Stimulated activated CD8-positive, alpha-beta memory T cell treated with anti-CD3 and anti-CD28 coated beads, Interleukin-7, amount 100 ng/mL, for 1 hour (primary cell): ENCODE measurements at places on chromosomes 13 and 19.

- no peak for DNase-seq
Observed at GRCh38 chr19:3508771-3509535, 2.8 kb downstream of the FZR1 start.

- no peak for DNase-seq
Observed at GRCh38 chr13:109859898-109860297, 73.5 kb upstream of the IRS2 start.

GRCh38 chr19:30566681-30567420 is 194.7 kb downstream of the ZNF536 start:
- no peak for DNase-seq

DNA sequence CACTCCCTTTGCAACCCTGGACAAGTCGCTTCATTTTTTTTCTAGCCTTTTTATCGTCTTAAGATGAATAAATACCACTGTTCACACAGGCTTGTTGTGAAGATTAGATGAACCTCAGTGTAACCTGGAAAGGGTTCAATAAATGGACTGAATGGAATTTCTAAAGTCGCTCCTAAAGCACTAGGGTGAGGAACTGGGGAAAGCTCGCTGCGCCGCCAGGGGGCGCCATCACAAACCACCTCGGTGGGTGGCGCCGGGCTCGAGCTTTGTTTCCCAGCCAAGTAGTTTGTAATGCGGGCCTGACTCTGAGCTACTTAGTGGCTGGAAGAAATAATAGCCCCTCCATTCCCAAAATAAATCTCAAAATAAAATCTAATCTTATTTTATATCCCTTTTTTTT is 2.2 kb upstream of the CEACAM6 start:
- DNase-seq: peak; percentile 62

DNA sequence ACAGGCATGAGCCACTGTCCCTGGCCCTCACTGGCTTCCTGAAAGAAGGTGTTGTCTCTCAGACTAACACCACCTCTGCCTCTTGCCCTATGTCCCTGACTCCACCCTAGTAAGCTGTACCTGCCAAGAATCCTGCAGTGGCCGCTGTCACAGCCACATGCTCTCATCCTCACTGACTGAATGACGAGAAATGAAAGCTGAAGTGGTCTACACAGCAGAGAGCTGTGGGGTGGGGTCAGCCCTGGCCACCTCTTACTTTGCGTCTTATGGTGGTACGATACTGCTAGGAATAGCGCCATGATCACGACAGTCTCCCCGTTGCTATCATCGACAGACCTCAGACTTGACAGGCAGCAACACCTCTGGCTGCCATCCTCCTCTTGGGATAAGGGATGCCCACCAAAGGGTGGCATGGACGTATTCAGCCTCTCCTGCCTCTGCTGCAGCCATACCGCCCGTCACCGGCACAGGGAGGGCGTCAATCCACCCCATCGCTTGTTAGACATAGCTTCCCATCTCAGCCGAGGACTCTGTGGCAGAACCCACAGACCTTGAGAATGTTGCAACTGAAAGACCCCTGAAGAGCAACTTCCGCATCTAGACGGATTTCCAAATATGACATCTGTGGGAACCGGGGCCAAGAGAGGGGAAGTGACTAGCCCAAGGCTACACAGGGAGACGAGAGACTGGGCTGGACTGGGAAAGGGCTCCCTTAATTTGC is 809 bp downstream of the MYO1F start:
- no peak for DNase-seq

DNA sequence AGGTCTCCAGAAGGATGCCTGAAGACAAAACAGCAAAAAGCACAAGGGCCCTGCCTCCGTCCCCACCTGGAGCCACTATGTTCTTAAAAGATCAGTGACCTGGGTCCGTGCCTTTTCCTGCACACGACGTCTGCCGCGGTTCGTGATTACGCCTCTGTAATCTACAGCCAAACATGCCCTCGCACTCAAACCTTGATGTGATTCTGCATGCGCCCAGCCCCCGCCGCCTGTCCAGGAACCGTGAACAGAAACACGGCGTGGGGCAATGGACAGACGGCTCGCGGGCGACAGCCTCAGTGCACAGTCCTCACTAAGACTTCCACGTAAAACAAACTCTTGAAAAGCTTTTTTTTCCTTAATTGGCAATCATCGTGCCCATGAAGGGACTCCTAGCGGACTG is 15.5 kb downstream of the C13orf46 start:
- no peak for DNase-seq

DNA sequence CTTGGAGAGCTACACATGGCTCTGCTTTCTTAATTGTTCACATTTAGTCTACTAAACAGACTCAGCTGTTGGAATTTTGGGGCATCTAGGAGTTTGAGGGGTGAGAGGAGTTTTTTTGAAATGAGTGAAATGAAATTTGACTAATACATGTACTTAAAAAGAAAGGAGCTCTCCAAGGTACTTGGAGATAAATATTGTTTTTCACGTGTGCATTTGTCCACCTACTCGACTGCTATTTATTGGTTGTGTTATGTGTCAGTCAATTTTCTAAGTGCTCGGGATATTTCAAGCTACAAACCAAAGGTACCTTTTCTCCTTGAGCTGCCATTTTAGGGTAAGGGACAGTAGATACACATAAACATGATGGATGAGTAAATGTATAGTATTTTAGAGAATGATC is 697.0 kb downstream of the LIG4 start:
- DNase-seq: no peak

- DNase-seq: no peak
Observed at GRCh38 chr13:78228940-78229339, 310.3 kb upstream of the EDNRB start.

- no peak for DNase-seq
Observed at GRCh38 chr13:77800219-77800618, 102.7 kb downstream of the SLAIN1 start.

GRCh38 chr19:485583-486236 is 10.6 kb upstream of the MADCAM1 start:
- no peak for DNase-seq

DNA sequence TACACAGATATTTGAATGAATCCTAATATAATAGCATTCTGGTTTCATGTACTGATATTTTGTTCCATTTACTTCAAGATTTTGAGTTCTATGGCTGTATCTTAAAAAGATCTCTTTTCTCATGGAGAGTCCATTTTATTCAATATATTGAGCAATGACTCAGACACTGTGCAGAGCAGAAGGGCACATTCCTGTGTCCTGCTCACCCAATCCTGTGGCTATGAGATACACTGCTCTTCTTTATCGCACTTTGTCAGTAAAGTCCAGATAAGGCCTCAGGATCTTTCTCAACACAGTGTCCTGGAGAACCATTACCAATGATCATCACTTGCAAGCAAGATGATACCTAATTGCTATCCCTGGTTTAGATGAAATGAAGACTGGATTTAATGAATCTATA is 155.0 kb downstream of the CYSLTR2 start:
- no peak for DNase-seq

- no peak for DNase-seq
Observed at GRCh38 chr19:9178901-9179300, at the start of gene OR7D2. OR7D2 (plus strand) TSS chr19:9178979; CDS start chr19:9185782, 6,803 bp downstream.

GRCh38 chr13:99191900-99192399 is 8.7 kb upstream of the UBAC2 start:
- no peak for DNase-seq

- DNase-seq: no peak
Observed at GRCh38 chr19:38268539-38268938, 4.2 kb downstream of the SPINT2 start.

- DNase-seq: no peak
Observed at GRCh38 chr19:11421371-11422098, 2.4 kb upstream of the RGL3 start.

GRCh38 chr19:12913851-12914690 is 5.0 kb downstream of the SYCE2 start:
- DNase-seq: no peak

DNA sequence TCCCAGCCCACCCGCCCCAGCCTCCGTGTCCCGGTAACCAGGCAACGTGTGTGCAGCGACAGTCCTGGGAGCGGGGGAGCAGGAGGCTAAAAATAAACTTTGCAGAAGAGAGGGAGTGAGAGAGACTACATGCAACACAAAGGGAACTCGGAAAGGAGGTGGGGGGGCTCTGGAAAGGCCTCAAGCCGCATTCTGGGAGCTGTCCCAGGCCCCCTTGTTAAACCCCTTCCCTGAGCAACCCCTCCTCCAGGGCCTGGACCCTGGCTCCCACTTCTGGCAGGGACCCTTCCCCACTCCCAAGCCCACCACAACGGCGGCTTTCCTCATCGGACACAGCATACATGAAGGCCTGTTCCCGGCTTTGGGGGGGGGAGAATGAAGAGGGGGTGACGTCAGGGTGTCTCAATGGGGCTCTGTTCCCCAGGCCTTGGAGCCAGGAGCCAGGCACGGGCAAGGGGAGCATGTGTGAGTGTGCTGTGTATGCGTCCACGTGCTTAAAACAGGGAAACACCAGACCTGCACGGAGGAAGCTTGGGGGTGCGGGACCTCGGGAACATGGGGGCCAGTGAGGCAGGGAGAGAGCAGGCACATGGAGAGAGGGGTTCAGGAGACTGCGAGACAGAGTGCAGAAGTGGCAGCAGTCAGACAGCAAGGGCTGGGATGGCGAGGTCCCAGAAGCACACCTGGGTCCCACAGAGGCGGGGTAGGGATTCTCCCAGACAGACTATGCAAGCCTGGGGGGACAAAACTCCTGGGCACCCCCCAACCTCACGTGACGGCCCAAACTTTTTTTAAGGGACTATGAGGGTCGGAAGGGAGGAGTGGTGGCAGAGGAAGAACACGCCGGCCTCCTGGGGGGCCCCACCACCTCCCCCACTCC is 2.3 kb downstream of the ERF start:
- DNase-seq: no peak

DNA sequence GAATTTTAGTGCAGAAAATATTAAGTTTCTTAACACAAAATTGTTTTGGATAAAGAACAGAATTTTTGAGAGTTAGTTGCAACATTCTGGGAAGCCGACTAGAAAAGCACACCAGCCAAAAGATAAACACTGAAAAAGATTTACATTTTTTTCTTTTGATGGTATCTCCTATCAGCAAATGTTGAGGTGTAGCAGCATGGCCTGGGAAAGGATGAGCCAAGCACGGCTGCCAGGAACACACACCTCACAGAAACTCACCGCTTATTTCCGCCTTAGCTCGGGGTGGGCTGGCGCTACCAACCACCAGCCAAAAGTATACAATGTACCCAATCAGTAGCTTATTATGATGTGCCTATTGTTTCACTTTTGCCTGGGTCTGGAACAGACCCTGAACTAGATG is 134.7 kb downstream of the MIPEP start:
- DNase-seq: no peak

DNA sequence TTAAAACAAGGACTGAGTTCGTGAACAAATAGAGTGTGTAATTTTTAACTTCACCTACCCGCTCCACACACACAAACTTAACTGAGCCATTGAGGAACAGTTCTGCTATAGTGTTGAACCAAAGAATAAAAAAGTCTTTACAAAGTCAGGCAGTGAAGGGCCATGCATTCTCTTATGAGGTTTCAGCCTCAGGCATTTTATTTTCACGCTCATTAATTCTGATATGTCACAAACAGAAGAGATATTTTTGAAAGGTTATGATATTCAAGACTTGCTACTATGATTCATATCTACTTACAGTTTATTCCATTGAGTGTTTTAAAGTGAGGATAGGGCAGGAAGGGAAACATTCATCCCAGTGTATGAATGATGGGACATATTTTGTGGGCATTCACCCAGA is 282.2 kb downstream of the SLITRK5 start:
- no peak for DNase-seq

GRCh38 chr13:52600666-52601065 is 41.6 kb upstream of the HNRNPA1L2 start:
- DNase-seq: no peak

DNA sequence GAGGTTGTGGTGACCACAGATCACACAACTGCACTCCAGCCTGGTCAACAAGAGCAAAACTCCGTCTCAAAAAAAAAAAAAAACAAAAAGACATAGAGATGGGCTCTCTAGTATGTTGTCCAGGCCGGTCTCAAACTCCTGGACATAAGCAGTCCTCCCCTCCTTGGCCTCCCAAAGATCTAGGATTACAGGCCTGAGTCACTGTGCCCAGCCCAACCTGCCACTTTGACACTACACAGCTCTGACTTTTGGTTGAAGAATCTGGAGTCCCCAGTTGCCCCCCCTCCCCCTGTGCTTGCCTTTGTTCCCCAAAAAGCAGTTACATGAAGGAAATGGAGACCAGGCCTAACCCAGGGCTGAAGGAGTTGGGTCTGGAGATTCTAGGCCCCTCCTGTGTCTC is 12.9 kb downstream of the CARM1 start:
- no peak for DNase-seq

GRCh38 chr19:37172368-37173366 is at the start of gene ZNF585A:
ZNF585A (minus strand) TSS chr19:37172695; CDS start chr19:37169910, 2,785 bp downstream.
- peak; percentile 84 for DNase-seq

DNA sequence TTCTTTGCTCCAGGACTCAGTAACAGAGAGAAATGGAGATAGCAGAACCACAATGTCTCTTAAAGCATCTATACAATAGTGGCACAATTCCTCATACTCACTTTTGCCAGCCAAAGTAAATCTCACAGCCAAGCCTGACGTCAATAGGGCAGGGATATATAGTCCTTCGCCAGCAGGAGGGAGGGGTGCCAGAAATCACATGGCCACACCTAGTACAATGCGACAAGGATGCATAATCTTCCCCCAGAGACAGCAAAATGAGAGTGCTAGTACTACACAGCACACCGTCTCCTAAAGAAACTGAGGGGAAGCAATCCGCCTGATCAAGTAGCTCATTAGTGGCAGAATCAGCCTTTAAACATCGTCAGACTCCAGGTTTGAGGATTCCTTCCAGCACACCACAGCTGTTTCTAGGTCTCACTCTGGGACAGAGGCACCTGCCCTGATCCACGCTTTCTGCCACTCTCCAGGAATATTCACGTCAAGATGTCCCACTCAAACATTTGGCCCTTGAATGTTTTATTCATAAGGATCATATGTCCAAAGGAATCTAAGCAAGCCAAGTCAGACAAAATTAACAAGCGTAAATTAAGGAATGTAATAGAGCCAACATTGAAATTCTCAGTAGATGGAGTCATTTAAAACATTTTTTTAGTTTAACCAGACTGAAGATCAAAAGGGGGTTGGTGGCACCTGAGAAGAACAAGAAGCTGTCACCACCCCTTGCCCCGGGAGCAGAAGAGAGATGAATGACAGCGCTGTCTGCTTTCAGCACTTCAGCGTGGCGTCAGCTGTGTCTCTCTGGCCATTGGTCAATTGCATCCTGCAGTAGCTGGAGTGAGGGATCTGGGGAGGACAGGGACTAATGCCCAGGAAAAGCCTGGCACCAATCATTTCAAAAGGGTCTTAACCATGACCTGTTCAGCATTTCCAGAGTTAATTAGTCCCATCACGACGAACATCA is 63.5 kb upstream of the SERP2 start:
- DNase-seq: no peak

DNA sequence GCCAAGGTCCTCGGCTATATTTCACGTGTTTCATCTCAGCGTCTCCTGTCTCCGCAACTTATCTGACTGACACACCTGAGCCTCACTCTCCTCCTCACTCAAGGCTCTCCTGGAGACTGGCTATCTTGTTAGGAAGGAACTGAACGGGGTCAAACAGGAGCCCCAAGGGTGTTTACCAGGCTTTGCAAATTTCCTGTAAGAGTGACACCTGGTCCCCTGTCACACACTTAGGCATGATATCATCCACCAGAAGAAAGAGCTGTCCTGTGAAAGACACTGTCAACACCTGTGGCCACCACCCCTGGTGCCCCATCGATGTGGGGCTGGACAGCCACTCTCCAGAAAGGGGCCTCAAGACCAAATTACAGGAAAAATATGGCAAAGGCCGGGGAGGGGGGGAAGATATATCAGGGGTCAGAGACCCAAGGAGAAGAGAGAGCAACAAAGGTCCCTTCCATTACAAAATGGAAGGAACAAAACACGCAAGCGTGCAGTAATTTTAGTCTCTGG is 2.9 kb downstream of the CD70 start:
- DNase-seq: no peak

GRCh38 chr13:51222686-51223559 is 725 bp downstream of the FAM124A start:
- DNase-seq: no peak
